Parietal lobe (tissue), 2 donors: ENCODE measurements at places on chromosomes 7 and 10. TPM values are rescaled to one million over a fixed set of nuclear protein-coding genes. Genes with fewer than 3 reads are reported as not detected.

Gene NUTM2E
- 0.31 TPM for total RNA-seq

Gene CRYGN
- not detected for total RNA-seq

Gene VSTM4
- total RNA-seq = 2.2 TPM

Gene NEBL
- total RNA-seq = 72.6 TPM

Gene GNAT3
- total RNA-seq = not detected

Gene C7orf57
- 1.3 TPM for total RNA-seq

Gene TCERG1L
- total RNA-seq = 1.3 TPM

Gene PDZD8
- total RNA-seq = 30.4 TPM

Gene SLC16A12
- 2.2 TPM for total RNA-seq

Gene MALRD1
- 10.3 TPM for total RNA-seq

Gene SPDYE5
- total RNA-seq = not detected

Gene PDE1C
- total RNA-seq = 39.1 TPM

Gene CFAP69
- 9.1 TPM for total RNA-seq

Gene FGF8
- total RNA-seq = not detected

Gene CYP2C18
- not detected for total RNA-seq

Gene IL15RA
- not detected for total RNA-seq

Gene CDNF
- not detected for total RNA-seq

Gene BAMBI
- 1.9 TPM for total RNA-seq

Gene TMEM270
- not detected for total RNA-seq

Gene C10orf62
- total RNA-seq = not detected

Gene GATAD1
- total RNA-seq = 50.1 TPM

Gene PCLO
- total RNA-seq = 138 TPM

Gene ZSCAN25
- total RNA-seq = 33.8 TPM

Gene LRIT1
- total RNA-seq = not detected

Gene LRRC18
- not detected for total RNA-seq

Gene PDIA4
- total RNA-seq = 38.5 TPM

Gene BET1
- 20.0 TPM for total RNA-seq

Gene KIF11
- 8.5 TPM for total RNA-seq

Gene GALNT17
- 17.2 TPM for total RNA-seq

Gene BAZ1B
- total RNA-seq = 68.5 TPM

Gene PON2
- 69.5 TPM for total RNA-seq

Gene ABLIM1
- total RNA-seq = 91.7 TPM

Gene GARS1
- 83.3 TPM for total RNA-seq

Gene RSPH10B2
- total RNA-seq = 4.7 TPM

Gene LBX1
- total RNA-seq = not detected

Gene ZNF365
- total RNA-seq = 31.9 TPM

Gene ARPC1A
- 81.1 TPM for total RNA-seq

Gene CHST15
- total RNA-seq = 64.8 TPM

Gene TMEM213
- total RNA-seq = not detected

Gene STRIP2
- total RNA-seq = 8.5 TPM

Gene ZWINT
- 9.4 TPM for total RNA-seq

Gene ORC5
- total RNA-seq = 43.2 TPM

Gene TMEM176A
- not detected for total RNA-seq

Gene LIPM
- total RNA-seq = not detected

Gene SAMD8
- 71.1 TPM for total RNA-seq

Gene RNLS
- total RNA-seq = 8.1 TPM

Gene TNS3
- total RNA-seq = 12.5 TPM

Gene ZSWIM8
- total RNA-seq = 70.1 TPM

Gene CYP26A1
- 11.6 TPM for total RNA-seq

Gene KLF14
- not detected for total RNA-seq

Gene EGR2
- 0.63 TPM for total RNA-seq

Gene CALML3
- total RNA-seq = not detected

Gene VWDE
- total RNA-seq = 0.63 TPM

Gene UCN3
- not detected for total RNA-seq
